ENCODE measurements at places on chromosomes 11 and 22.

DNA sequence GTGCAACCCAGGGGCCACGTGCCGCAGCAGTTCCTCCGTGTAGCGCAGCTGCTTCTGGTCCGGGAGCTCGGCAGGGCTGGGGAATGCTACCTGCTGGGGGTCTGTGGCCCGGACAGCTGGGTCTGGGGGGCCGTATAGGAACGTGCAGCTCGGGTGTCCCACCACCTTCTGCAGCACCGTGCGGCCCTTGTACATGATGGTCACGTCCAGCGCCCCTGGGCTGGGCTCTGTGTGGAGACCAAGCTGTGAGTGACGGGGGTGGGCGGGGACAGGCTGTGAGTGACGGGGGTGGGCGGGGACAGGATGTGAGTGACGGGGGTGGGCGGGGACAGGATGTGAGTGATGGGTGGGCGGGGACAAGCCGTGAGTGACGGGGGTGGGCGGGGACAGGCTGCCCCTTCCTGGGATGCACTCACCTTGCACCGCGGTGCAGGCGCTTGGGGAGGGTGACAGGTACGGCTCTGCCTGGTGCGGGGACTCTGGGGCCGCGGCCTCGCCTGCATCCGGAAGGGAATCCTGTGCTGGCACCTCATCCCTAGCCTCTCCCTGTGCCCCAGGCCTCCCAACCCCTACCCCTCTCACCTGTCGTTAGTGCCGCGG is 2.3 kb downstream of the IRF7 start:
- peak; percentile 55 for DNase-seq

- peak; percentile 28 for DNase-seq
Measured at GRCh38 chr11:75214411-75214821, 26.2 kb upstream of the TPBGL start.

DNA sequence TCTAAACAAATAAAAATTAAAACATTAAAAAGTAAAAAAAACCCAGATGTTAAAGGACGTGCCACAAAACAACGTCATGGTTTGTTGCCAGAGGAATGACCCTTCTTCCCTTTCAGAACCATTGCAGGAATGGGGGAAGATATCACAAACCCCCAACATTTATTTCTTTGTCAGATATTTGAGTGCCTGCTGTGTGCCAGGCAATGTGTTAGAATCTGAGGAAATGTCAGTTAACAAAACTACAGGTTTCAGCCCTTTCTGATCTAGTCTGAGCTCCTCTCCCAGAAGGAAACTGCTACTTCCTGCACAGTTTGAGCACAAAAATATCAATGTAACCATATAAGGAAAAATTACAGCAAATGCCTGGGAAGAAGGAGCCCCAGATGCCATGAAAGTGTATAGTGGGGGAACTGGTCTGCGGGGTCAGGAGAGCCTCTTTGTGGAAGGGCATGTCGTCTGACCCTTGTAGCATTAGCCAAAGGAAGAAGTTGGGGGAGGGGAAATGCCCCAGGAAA is 7.1 kb upstream of the NHERF4 start:
- DNase-seq: no peak

GRCh38 chr11:106608677-106609076 is 409.6 kb downstream of the GUCY1A2 start:
- DNase-seq: no peak

GRCh38 chr11:65744026-65744698 is 23.6 kb upstream of the RNASEH2C start:
- DNase-seq: no peak

- DNase-seq: no peak
Measured at GRCh38 chr11:122807731-122808477, 30.4 kb upstream of the CRTAM start.

DNA sequence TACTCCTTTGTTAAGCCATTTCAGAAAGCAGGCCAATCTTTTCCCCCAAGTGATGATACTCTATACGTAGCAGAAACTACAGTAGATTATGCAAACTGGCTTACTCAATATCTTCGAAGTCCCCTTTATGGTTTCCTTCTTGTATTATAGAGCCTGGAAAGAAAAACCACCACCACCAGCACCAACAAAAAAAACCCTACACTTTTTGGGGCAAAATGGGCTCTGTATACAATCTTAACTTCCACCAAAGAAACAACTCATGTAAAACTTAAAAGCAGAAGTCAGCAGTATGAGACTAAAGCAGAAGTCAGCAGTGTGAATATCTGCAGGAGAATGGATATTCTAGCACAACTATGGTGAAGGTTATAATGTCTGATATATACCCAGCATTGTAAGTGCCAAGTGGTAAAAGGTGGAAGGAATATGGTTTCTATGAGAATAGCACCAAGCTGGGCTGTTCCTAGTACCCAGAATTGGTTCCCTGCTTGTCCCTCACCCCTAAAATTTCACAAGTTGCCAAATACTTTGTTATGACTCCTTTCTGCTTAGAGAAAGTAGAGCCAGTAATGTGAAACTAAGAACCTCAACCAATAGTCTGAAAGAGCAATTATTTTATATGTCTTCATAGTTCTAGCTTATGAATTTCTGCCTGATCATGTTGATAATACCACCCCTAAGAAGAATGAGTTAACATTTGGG is 252.1 kb downstream of the SBF2 start:
- no peak for DNase-seq

GRCh38 chr11:75509020-75509720 is 16.6 kb downstream of the GDPD5 start:
- no peak for DNase-seq

- no peak for DNase-seq
Measured at GRCh38 chr22:39466228-39467006, 9.6 kb downstream of the MGAT3 start.

DNA sequence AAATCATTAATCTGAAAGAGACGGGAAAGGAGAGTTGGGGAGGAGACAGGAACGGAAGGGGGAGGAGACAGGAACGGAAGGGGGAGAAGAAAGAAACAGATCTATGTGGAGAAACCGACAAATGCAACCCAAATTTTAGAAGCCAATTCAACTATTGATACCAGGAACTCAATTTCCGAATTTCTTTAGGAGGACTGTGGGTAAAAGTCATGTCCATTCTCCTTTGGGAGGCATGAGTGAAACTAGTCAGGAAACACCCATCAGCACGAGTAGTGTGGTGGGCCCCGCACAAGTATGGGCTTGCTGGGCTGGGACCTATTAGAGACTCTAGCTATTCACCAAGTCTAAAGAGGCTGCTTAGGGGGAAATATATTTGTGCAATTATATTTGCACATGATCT is 18.1 kb downstream of the ANO3 start:
- DNase-seq: no peak

- no peak for DNase-seq
Measured at GRCh38 chr11:81870066-81870412, 863.6 kb downstream of the FAM181B start.

GRCh38 chr11:70091638-70092037 is 13.5 kb downstream of the ANO1 start:
- no peak for DNase-seq

- DNase-seq: no peak
Measured at GRCh38 chr22:44698531-44699421, 3.2 kb upstream of the PRR5 start.

GRCh38 chr22:24432059-24432853 is 4.9 kb downstream of the ADORA2A start:
- no peak for DNase-seq

DNA sequence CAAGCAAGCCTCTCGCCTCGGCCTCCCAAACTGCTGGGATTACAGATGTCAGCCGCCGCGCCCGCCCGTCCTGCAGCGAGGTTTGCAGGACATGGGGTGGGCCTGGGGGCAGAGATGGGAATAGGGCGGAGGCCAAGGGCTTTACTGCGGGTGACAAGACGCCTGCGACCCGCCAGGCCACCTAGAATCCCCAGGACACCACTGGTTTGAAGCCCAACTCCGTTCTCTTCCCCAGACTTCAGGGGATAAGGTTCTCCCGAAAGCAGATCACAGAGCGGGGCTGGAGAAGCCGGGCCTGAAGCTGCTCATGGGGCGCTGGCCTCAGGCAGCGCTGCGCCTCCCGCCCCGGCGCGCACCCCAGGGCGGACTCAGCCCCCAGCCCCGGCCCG is 354 bp downstream of the POLR2L start:
- DNase-seq: no peak

GRCh38 chr11:55624531-55624930 is 10.4 kb upstream of the OR4P4 start:
- DNase-seq: no peak

- DNase-seq: no peak
Measured at GRCh38 chr22:45612451-45612901, 59.2 kb upstream of the ATXN10 start.

- DNase-seq: no peak
Measured at GRCh38 chr22:36422287-36423014, 34.7 kb upstream of the MYH9 start.

Data from GM18507 (cell line).